NCI-H1436 treated with DMSO at 0.1 percent for 48 hours (cell line): ENCODE measurements at places on chromosomes 13 and 19.

DNA sequence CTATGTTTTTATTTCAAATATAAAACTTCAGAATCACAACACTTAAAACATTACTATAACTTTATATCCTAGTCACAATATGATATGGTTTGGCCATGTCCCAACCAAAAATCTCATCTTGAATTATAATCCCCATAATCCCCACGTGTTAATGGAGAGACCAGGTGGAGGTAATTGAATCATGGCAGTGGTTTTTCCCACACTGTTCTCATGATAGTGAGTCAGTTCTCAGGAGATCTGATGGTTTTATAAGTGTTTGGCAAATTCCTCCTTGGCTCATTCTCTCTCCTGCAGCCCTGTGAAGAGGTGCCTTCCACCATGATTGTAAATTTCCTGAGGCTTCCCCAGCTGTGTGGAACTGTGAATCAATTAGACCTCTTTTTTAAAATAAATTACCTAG is 307.6 kb downstream of the SPRY2 start:
- DNase-seq = no peak

GRCh38 chr19:37929355-37929923 is 22.4 kb downstream of the SIPA1L3 start:
- no peak for DNase-seq

- no peak for DNase-seq
Measured at GRCh38 chr19:12792051-12792852, 966 bp downstream of the JUNB start.

- no peak for DNase-seq
Measured at GRCh38 chr13:26988059-26988769, 183.4 kb downstream of the USP12 start.

DNA sequence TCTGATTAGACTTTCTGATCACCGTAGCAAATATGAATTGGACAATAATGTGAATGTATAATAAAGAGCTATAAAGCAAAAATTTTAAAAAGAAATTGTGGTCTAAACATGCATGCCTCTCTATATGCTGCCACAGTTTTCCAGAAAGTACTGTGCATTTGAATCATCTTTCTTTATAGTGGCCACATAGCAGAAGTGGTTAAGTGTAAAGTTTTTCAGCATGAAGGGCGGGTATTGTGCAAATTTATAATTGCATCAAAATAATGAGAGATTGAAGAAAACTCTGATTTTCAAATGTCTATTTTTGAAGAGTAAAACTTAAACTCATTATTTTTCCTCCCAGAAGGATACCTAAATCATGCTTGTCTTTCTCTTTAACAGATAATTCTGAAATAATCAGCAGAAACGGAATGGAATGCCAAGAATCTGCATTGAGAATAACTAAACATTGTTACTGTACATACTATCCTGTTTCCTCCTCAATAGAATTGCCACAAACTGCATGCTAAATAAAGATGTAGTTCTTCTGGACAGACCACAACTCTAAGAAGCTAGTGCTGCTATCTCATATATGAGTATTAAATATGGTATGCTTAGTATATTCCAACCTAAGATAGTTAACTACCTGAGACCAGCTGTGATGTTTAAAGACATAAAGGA is 42.9 kb upstream of the RAP2A start:
- no peak for DNase-seq

- no peak for DNase-seq
Measured at GRCh38 chr19:34416021-34416545, 11.9 kb downstream of the PDCD2L start.

DNA sequence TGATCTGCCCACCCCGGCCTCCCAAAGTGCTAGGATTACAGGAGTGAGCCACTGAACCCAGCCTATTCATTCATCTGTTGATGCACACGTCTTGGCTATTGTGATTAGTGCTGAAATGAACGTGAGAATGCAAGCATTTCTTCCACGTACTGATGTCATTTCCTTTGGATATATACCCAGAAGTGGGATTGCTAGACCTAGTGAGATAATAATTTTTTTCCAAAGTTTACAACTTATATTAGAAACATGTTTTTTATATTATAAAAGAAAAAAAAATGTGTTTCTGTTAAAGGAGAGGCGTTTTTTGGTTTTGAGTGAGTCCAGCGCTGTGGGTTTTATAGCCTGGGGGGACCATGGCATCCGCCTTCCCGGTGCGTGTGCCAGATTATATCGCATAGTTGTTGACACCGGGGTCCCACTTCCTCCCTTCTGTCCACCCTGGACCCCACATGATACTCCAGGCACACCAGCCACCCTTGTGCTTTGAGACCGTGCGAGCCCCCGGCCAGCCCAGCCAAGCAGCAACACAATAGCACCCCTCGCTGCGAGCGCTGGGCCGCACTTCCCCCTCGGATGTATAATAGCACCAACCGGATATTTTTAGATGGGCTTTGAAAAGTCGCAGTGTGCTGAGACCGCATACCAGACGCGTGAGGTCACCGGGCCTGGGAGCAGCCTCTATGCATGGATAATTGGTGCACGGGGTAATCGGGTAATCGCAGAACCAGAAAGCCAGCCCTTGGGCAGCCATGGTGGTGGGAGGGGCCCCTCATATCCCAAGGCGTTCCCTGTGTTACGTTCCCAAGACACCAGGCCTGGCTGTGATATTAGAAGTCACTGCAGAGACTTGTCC is 59.6 kb downstream of the MYO9B start:
- peak; percentile 37 for DNase-seq

- no peak for DNase-seq
Measured at GRCh38 chr19:47885067-47885463, 1.1 kb downstream of the SULT2A1 start.
